ENCODE measurements at places on chromosomes 1 and 21. TPM values are rescaled to one million over a fixed set of nuclear protein-coding genes. Genes with fewer than 3 reads are reported as not detected.
A peak's percentile ranks its signal among the peaks of the same experiment; 100 is the strongest.

Gene CAPN8
- polyA plus RNA-seq = not detected

GRCh38 chr1:230113593-230114236 lies 46.7 kb downstream of the GALNT2 start:
- DNase-seq = peak; percentile 97

Gene RBM8A
- 137 TPM for polyA plus RNA-seq

DNA sequence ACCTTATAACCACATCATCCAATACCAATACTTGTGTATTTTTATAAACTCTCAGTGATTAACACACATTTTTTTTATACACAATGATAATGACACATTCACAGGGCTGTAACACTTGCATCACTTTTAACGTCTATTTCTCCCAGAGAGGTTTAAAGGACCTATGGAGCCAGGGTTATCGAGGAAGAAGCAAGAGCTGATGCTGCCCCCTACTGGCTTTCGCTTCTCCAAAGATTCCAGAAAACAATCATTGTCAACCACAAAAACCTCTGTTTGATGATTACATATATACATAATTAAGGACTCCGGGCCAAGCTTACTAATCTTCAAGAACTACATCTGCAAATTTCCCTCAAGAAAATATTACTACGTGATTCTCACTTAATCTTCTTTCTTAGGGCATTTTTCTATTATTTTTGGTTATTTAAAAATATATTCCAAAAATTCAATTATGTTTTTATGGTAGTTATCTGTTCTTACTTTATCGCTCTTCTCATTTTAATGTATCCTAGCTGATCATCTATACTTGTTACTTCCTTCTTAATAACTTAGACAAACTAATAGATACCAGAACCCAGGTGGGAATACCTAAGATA lies 214.5 kb downstream of the VAV3 start:
- peak; percentile 80 for DNase-seq

DNA sequence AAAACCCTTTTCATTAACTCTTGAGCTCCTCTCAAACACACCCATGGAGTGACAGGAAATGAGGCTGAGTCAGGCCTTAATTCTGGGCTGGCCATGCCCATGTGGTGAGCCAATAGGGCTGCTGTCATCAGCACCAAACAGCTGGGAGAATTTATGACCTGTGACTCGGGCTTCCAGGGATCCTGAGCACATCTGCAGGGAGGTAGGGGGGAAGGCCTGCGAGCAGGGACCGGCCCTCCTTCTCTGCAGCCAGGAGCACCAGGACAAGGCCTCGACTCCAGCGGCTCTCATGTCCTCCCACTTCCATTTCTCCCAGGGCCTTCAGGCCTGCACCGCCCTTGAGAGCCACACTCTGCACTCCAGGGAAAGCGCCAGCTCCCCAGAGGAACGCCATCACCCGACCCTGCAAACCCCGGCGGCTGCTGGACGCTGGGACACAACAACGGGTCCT lies 14.6 kb downstream of the RIPK4 start:
- peak; percentile 74 for DNase-seq

Gene CPLANE2
- 4.0 TPM for polyA plus RNA-seq

DNA sequence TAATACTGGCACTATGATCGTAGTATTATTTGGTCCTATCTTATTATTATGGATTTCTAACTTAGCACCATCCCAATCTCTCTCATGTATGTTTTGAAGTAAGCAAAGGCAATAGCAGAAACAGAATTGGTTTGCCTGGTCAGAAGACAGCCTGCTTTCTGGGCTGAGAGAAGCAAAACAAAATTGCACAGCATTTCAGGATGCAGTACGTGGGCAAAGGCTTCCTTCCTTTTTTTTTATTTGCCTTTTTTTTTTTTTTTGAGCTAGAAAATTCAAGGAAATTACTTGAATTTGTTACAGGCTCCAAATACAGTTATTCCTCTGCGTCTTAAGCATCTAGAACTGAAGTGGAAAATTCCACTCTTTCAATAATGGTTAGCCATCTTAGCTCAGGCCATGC lies 8.8 kb downstream of the CDA start:
- no peak for DNase-seq

GRCh38 chr1:246622035-246622652 lies 55.9 kb downstream of the CNST start:
- DNase-seq = peak; percentile 23

- no peak for DNase-seq
Measured at GRCh38 chr1:197919346-197920066, 2.3 kb downstream of the LHX9 start.

Gene OR2L5
- polyA plus RNA-seq = not detected
